ENCODE measurements at places on chromosomes 2 and 18. TPM values are rescaled to one million over a fixed set of nuclear protein-coding genes. Genes with fewer than 3 reads are reported as not detected.

The ROCK1 gene
- total RNA-seq: 37.0 TPM

DNA sequence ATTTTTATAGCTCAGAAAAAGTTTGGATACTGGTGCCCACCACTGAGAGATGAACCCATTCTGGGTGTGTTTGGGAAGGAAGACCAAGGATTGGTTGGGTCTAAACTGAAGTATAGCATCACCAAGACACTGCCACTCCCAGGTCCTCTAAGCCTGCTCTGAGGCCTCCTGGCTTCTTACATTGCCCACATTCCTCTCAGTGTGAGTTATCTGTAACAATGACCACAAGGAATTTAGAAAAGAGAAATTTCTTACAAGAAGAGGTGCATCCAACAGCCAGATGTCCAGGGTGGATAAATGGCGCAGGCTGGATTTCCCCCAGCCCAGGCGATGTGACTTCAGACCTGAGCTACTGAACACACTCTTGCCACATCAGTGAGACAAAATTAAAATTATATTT is 1.6 kb upstream of the GPR45 start:
- H3K4me3 ChIP-seq: no peak overlapping the region
- no peaks in the 10 kb centered on the region for H3K27me3 ChIP-seq
- DNase-seq: peak; percentile 40
- no peaks in the 10 kb centered on the region for H3K4me1 ChIP-seq
- no peak overlapping the region for H3K27ac ChIP-seq

DNA sequence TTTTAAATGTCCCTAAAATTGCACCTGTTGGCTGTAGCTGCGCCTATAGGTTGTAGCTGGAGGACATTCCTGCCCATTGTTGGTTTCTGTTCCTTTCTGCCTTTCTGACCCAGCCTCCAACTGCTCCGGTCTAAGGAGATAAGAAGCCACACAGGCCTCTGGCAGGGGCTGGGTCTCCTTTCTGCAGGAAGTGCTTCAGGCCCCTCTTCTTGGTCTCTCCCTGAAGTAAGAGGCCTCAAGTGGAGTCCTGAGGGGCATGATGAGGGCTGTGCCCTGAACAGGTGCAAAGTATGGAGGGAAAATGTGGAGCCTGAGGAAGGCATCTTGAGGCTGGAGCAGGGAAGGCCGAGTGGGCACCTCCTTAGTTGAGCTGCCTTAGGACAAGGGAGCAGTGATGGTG is 10.4 kb upstream of the SFTPB start:
- no peak overlapping the region for H3K4me3 ChIP-seq
- no peaks in the 10 kb centered on the region for H3K27me3 ChIP-seq
- H3K36me3 ChIP-seq: no peaks in the 10 kb centered on the region

The CYP27A1 gene
- total RNA-seq: 5.8 TPM

The RMDN2 gene
- 2.4 TPM for total RNA-seq

- H3K27ac ChIP-seq: no peak overlapping the region
- H3K27me3 ChIP-seq: peaks cover 5% of the 10 kb centered on the region
- no peak for DNase-seq
Measured at GRCh38 chr2:111897630-111897923, 830 bp upstream of the MERTK start.

GRCh38 chr2:216634370-216635148 is 1.3 kb downstream of the IGFBP2 start:
- peaks cover 9% of the 10 kb centered on the region for H3K27me3 ChIP-seq
- no peak for DNase-seq
- peaks cover 32% of the 10 kb centered on the region for H3K4me1 ChIP-seq

GRCh38 chr2:159872353-159872752 is 74.3 kb upstream of the CD302 start:
- no peak for DNase-seq
- H3K36me3 ChIP-seq: no peaks in the 10 kb centered on the region
- no peaks in the 10 kb centered on the region for H3K27me3 ChIP-seq
- H3K4me3 ChIP-seq: no peak overlapping the region

The MC5R gene
- not detected for total RNA-seq

The SLC9A4 gene
- 0.04 TPM for total RNA-seq

DNA sequence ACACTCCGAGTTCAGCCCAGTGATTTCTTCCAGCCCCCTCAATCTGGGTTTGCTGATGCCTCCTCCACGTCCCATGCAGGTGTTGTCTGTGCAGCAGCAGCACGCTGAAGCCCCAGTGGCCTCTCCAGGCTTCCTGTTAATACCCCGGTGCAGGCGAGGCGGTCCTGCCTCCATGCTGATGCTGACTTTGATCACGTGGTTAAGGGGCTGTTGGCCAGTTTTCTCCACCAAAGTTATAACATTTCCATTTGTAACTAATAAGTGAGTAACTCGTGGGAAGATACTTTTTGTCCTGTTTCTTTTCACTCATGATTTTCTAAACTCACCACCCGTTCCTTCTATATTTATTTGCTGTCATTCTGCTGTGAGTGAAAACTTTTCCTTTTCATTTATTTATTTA is 42.5 kb upstream of the TMEM18 start:
- no peak overlapping the region for H3K27ac ChIP-seq
- peaks cover 50% of the 10 kb centered on the region for H3K27me3 ChIP-seq
- DNase-seq: no peak
- no peak overlapping the region for H3K4me3 ChIP-seq

The LIMS4 gene
- 0.33 TPM for total RNA-seq

DNA sequence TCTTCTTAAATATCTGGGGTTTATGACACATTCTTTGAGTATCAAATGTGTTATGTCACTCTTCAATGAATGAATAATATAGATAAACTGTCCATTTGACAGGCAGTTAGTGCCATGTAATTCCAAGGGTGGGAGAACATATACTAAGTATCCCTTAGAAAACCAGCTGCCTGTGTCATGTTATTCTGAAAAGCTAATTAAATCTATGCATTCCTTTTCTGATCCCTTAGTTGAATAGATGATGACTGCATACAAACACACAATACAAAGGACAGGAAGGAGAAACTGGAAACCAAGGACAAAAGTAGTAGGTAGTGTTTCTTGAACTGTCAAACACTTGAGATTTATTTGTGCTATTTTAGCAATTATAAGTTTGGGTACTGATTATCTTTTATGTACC is 8.3 kb downstream of the ARHGAP28 start:
- peak; percentile 11 for DNase-seq
- H3K4me1 ChIP-seq: peaks cover 34% of the 10 kb centered on the region
- no peak overlapping the region for H3K4me3 ChIP-seq
- no peaks in the 10 kb centered on the region for H3K36me3 ChIP-seq
- no peaks in the 10 kb centered on the region for H3K27me3 ChIP-seq

The KIF5C gene
- total RNA-seq: 7.3 TPM

The SERPINB12 gene
- not detected for total RNA-seq

The DHX57 gene
- total RNA-seq: 16.6 TPM

DNA sequence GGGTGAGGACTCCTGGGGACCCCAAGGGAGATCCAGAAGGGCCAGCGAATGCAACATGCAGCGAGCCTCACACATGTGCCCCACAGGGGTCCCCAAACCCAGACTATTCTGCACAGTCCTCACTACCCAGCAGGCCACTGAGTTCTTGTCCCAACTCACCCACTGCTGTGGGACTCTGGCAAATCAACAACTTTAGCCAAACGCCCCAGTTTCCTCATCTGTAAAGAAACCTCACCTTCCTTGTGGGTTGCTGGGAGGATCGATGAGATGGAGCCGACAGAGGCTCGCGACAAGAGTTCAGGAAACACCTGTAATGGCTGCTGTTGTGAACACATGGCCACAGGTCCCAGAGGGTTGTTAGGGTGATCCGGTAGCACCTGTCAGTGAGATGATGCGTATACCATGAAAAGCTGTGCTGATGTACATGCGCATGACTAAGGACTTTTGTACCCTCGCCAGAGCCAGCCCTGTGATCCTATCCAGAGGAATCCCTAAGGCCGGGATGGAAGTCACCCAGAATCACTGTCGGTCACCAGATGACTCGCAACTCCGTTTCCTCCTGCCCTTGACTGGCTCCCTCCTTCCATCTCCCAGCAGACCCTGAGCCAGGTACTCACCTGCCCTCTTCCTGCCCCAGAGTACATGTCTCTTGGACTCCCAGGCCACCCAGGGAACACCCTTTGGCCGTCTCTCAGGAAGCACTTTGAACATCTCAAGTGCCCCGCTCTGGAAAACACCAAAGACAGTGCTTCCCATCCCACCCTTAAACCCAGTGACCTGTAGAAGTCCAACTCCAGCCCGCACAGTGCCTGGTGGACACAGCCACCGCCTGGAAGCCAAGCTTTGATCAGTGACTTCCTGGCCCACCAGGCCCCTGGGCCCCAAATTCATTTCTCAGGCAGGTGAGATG is 103.3 kb upstream of the ID2 start:
- no peak overlapping the region for H3K4me3 ChIP-seq
- H3K27me3 ChIP-seq: no peaks in the 10 kb centered on the region
- peak; percentile 48 for DNase-seq
- no peaks in the 10 kb centered on the region for H3K36me3 ChIP-seq
- peaks cover 4% of the 10 kb centered on the region for H3K4me1 ChIP-seq
- no peak overlapping the region for H3K27ac ChIP-seq

The CDH2 gene
- total RNA-seq: 39.2 TPM

DNA sequence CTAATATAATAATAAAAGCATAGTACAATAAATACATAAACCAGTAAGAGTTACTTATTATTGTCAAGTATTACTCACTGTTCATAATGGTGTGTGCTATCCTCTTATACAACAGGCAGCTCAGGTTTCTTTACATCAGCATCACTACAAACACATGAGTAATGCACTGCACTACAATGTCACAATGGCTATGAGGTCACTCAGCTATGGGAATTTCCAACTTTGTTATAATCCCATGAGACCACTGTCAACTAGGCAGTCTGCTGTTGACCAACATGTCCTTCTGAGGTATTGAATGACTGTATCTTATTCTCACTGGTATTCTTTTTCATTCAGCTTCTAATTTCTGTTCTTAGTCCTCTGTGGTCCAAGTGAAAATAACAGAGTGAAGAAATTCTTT is 250.4 kb upstream of the DSEL start:
- H3K27ac ChIP-seq: peak overlapping the region; percentile 90
- no peak overlapping the region for H3K4me3 ChIP-seq
- peaks cover 25% of the 10 kb centered on the region for H3K4me1 ChIP-seq
- no peaks in the 10 kb centered on the region for H3K36me3 ChIP-seq
